NCI-H69 (cell line): ENCODE measurements at places on chromosomes 1 and 21.

GRCh38 chr1:67540025-67540732 lies 110.0 kb upstream of the SERBP1 start:
- DNase-seq = no peak

DNA sequence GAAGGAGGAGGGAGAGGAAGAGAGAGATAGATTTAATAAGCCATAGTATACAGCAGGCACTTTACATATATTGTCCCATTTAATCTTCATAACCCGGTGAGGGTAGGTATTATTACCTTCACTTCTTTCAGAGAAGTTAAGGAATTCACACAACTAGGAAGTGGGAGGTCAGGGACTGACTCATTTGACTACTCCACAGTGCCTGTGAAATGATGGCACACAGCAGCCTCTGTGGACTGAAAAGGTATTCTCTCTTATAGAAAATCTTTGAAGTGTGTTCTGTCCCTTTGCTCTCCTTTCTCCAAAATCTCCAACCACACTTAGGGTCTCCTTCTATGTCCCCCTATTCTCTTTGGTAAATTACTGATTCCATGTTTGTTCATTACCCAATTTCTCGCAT lies 23.9 kb downstream of the PALMD start:
- no peak for DNase-seq

DNA sequence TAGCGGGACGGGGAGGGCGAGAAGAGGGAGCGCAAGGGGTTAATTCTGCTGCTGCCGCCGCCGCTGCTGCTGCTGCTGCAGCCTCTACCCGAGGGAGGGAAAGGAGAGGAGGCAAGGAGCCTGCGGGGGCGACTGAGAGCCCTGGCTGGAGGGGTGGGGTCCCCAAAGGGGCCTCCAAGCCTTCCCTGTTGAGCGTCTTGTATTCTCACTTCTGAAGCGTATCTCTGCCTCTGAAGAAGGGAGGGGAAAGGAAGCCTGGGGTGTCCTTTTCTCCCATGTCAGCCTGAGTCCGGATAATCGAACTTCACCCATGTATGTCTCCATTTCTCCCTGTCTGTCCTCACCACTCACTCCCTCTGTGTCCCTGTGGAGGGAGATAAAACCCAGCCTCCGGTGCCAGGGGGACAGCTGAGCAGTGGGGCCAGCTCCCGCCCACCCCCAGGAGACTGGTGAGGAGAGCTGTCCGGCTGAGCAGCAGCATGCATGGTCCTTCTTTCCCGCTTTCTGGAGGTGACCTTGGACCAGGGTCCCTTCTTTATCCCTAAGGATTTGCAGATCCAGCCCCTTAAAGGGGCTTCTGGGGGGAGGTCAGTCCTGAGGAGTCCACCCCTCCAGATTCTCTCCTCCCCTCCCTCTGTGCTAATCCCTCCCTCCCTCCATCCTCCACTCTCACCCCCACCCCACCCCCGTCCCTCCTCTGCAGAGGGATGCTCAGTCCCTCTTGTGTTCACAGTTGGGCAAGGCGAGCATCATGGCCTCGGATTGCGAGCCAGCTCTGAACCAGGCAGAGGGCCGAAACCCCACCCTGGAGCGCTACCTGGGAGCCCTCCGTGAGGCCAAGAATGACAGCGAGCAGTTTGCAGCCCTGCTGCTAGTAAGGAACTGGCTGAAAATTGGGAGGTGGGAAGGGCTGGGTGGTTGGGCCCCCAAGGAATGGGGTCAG lies 1.0 kb downstream of the NCDN start:
- peak; percentile 45 for DNase-seq

DNA sequence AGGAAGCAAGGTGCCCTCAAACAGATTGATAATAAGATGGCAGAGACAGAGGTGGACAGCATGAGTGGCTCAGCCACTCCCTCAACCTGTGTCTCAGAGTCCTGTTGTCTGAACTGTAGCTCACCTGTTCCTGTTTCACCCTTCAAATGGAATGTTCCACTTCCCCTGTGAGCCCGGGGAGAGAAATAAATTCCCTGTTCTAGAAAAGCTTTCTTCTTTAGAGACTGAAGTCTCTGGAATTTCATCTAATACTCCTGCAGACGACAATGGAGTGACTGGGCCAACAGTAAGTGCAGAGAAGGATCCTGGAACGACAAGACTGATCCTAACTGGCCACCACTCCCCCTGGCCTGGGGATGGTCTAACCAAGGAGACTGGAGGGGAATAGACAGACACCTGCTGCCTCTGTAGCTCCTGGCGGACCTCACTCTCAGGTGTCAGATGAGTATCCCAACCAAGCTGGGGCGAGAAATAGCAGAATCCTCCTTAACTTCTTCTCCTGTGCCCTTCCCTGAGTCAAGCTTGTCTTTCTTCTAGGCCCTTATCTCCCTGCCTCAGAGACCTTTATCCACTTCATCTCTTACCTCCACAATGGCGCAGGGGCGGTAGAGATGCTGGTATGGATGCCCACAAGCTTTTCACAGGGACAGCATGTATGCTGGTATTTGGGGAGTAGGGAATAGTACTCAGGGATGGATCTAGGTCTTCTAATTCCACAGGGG lies 45.4 kb downstream of the PLEKHA6 start:
- peak; percentile 84 for DNase-seq

DNA sequence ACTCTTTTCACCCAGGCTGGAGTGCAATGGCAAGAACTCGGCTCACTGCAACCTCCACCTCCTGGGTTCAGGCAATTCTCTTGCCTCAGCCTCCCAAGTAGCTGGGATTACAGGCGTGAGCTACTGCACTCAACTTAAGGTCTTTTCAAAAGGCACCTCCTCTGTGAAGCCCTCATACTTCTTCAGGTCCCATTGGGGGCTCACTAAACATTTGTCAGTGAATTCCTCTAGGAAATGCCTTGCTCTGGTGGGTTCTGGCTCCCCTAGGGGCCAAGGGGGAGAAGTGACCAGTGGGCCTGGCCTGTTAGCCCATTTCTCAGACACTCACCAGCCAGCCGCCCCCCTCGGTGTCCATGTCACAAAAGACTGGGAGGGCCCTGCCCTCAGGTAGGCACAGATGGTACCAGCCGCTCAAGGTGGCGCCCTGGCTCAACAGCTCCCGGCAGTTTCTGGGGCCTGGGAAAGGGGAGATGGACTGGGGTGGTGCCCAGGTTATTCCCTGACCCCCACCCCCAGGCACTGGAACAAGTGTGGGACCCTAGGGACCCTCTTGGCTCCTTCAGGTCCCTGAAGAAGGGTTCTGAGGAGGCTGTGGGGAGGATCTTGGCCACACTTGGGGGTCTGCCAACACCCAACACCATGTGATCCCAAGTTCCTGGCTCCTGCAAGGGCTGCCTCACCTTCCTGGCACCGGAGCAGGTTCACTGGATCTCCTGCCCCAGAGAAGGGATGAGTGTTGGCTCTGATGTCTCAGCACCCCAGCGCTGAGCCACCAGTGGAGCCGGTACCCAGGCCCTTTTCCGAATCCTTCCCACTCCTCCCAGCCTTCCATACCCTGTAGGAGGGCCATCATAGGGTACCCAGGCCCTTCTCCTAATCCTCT lies 1.6 kb downstream of the FCN3 start:
- no peak for DNase-seq

DNA sequence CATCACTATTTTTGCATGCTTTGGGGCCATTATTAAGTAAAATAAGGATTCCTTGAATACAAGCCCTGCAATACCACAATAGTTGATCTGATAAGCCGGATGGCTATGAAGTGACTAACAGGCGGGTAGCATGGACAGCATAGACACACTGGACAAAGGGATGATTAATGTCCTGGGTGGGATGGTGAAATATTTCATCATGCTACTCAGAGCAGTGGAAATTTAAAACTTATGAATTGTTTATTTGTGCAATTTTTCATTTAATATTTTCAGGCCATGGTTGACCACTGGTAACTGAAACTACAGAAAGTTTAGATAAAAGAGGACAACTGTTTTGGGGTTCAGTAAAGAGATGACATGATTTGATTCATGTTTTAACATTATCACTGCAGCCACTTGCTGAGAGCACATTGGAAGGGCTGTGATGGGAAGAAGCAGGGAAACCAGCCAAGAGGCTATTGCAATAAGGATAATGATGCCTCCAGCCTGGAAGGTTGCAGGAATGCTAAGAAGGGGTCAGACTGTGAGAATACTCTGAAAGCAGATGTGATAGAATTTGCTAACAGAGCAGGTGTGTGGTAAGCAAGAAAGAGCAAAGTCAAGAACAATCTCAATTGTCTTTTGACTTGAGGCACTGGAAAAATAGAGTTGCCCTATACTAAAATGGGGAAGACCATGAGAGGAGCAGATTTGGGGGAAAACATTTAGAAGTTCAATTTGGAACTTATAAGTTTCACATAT lies 62.5 kb upstream of the TNFSF4 start:
- DNase-seq = no peak

- DNase-seq = no peak
Observed at GRCh38 chr1:180193141-180194047, 36.7 kb upstream of the LHX4 start.

DNA sequence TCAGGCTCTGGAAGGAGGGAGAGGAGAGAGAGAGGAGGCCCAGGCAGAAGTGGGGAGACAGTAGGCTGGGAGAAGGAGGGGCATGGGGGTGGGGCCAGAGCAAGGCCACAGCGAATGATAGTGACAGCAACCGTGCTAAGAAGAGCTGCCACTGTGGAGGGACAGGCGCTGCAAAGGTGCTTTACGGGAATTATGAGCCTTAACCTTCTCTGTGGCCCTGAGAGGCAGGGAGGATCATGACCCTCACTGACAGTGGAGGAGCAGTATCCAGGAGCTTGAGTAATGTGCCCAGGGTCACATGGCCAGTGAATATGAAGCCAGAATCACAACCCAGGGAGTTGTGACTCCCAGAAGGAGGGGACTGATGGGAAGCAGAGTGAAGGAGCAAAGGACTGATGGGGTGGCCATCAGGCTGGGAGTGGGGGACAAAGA lies 53.4 kb upstream of the RPL11 start:
- DNase-seq = no peak
